ENCODE measurements at places on chromosomes 2 and 18. TPM values are rescaled to one million over a fixed set of nuclear protein-coding genes. Genes with fewer than 3 reads are reported as not detected.

- DNase-seq = peak; percentile 75
Measured at GRCh38 chr18:48446582-48447225, 37.5 kb upstream of the ZBTB7C start.

DNA sequence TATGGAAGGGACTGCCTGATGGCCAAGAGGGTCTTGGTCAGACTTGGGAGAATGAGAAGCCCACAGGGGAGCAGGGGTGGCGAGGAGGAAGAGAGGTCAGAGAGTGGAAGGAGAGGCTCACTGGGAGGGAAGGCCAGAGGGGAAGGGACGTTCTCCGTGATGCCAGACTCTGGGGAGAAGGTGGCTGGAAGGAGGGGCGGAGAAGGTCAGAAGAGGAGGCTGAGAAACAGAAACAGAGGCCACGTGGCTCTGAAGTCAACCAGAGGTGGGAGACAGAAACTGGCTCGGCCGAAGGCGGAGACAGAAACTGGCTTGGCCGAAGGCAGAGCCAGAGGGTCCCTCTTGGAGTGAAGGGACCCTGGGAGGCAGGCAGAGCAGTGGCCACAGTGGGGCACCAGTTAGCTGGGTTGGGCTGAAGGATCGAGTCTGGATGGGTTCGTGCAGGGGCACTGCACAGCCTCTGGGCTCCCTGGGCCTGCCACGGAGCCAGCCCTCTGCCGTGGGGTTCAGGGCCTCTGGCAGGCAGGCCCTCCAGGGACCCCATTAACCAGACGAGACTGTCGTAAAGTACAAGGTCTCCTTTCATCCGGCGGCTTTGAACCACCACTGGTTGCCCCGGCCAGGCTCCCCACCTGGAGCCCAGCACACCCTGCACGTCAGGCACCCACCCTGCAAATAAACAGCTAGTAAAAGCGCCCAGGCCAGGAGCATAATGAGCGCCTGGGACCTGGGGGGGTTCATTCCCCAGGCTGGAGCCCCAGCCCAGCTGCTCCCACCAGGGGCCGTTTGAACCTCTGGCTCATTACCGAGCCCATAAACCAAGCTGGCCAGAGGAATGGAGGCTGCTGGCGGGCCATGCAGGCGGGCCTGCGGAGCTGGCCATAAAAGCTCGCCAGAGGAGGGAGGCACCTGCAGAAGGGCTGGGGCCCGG, 218.8 kb downstream of the DYSF start:
- DNase-seq = no peak

The EPHA4 gene
- 34.4 TPM for total RNA-seq

DNA sequence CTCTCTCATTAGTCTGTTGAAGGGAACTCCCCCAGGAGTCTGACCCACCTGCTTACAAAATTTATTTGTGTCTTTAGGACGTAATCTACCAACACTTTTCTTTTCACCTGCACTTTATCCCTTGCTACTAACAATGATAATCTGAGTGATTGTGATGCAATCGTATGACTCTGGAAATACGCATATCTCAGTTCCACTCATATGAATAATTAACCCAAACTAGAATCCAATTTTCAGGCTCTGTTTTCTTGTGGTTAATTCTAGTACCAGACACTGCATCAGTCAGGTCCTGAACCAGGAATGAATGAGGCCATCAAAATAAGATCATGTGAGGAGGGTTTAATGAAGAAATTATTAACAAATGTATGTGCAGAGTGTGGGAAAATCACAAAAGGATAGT, 158.4 kb upstream of the SRD5A2 start:
- no peak for DNase-seq

The GRB14 gene
- total RNA-seq = 0.55 TPM

DNA sequence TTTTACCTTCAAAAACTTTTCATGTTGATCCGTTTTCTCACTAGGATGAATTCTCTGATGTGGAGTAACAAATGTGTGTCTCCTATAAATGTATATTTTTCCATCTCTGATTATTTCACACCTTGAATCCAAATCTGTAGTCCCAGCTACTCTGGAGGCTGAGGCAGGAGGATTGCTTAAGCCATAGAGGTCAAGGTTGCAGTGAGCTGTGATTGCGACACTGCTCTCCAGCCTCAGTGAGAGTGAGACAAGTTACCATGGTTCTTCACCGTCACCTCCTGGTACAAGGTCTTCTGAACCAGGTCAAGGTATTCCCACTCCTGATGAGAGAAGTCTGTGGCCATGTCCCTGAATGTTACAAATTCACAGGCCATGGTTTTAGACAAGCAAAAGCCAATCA, 15.1 kb downstream of the GMCL1 start:
- no peak for DNase-seq

DNA sequence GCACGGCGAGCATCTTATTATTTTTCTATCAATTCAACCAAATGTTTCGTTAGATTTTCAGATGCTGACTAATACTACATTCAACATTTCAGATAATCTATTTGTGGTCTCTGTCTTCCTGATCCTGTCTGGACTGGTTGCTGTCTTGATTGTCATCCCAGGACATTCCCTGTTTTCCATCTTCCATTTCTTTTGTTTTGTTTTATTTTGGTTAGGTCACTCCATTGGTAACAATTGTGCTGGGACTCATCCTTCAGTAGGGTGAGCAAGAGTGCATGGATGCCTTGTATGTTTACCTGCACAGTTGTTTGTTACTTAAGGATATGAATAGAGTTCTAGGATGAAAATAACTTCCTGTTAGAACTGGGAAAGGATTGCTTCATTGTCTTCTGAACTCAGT, 55.9 kb upstream of the ACYP2 start:
- no peak for DNase-seq

DNA sequence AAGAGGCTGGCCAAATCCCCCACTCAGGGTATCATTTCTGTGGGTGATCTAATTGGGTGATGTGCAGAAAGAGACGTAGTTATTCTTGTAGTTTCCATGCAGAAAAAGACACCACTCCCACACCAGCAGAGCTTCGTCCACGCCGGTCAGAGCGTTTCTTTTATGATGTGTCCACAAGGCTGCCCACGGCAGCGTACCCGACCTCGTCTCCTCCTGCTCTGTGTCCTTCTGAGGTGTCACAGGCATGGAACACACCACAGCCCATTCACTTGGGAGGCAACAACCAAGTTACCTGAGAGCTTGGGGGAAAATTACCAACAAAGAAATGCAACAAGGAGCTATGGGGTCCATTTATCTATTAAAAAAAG, 131.3 kb downstream of the PXDN start:
- DNase-seq = no peak

DNA sequence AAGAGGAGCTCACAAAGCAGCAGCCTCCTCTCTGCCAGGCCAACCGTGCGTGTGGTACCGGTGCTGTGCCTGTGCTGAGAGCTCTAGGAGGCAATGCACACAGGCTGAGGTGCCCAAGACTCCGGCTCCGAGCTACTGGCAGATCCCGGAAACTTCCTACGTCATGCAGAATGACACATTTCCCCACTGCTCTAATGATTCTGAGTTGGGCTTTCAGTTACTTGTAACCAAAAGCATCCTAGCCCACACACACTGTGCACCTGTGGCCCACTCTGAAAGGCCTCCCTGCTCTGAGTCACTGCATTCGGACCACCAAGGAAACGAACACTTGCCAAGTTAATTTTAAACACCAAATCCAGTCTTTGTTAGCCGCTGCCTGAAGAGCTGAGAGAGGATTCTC, 9.3 kb upstream of the RNU4ATAC start:
- no peak for DNase-seq

- no peak for DNase-seq
Measured at GRCh38 chr18:63099848-63100629, 219.5 kb downstream of the BCL2 start.

DNA sequence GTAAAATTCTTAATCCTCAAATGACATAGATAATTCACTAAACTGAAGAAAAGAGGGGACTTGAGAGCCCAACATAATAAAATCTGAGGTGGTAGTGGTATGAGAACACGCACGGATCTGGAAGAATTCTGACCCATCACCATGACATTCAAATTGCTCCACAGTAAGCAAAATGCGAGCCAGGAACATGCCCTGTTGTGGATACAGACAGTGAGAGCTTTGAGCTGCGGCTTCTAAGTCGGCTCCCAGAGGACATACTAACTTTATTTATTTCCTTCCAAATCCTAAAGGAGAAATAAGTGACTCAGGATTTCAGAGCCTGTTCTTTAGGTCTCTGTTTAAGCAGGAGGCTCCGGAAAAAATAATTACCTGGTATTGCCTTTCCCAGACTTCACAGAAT, 143.4 kb upstream of the SMAD7 start:
- no peak for DNase-seq

GRCh38 chr2:121078899-121079298, 206.1 kb downstream of the TFCP2L1 start:
- peak; percentile 32 for DNase-seq

DNA sequence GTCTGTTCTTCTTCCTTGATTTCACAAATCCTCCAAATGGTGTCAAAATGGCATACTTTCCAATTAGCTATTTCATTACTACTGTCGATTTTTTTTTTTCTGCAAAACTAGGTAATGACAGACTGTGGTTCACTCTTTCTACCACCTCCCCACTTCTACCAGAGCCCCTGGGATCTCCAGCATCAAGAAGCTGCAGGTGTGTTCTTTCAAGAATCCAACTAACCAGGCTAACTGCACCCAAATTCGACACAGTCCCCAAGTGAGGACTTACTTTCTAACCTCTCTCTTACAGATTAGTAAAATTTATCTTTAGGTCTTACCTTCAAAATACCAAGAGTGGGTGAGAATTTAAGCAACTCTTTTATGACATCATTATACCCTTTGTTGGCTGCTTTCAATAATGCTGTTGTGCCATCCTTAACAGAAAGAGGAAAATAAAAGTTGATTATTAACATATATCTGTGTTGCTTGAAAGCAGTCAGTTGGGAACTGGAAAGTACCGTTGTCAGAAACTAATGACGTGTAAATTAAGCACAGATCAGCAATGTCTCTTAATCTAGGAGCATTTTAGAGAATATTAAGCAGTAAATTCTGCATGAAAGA, 31.2 kb upstream of the NPC1 start:
- DNase-seq = no peak

GRCh38 chr2:136191041-136191440, 73.1 kb upstream of the CXCR4 start:
- no peak for DNase-seq

- DNase-seq = no peak
Measured at GRCh38 chr18:36153203-36153602, 23.5 kb downstream of the ELP2 start.

The SCYGR2 gene
- not detected for total RNA-seq

- DNase-seq = no peak
Measured at GRCh38 chr2:26970928-26971627, 641 bp downstream of the MAPRE3 start.

The COL4A4 gene
- not detected for total RNA-seq

DNA sequence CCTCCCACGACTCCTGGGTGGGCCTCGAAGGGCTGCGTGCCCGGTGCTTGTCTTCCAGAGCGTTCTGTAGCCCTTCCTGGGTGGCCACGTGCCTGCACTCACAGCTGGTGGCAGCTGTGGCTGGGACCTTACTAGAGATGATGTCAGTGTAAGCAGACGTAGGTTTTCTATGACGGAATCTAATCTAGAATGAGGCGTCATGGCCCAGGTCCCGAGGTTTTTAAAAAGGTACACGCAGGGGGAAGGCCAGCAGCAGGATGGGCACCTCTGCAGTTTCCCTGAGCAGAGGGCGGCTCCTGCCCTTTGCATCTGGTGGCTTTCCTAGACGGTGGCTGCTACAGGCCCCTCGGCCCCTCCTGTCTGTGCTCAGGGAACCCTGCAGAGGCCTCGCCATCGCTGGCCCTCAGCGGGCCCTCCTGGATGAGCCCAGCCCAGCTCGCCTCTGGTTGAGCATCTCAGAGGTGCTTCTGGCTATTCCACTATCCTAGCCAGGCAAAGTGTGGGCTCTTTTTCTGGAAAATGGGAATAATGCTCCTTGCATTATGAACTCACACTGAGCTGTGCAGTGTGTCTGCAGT, 49.6 kb upstream of the PXDN start:
- no peak for DNase-seq

GRCh38 chr2:55973673-55974072, 50.1 kb upstream of the EFEMP1 start:
- DNase-seq = no peak

The SERPINB13 gene
- 0.49 TPM for total RNA-seq

GRCh38 chr2:232672588-232672987, 24.5 kb upstream of the GIGYF2 start:
- no peak for DNase-seq

The RPL37A gene
- 2,535 TPM for total RNA-seq

DNA sequence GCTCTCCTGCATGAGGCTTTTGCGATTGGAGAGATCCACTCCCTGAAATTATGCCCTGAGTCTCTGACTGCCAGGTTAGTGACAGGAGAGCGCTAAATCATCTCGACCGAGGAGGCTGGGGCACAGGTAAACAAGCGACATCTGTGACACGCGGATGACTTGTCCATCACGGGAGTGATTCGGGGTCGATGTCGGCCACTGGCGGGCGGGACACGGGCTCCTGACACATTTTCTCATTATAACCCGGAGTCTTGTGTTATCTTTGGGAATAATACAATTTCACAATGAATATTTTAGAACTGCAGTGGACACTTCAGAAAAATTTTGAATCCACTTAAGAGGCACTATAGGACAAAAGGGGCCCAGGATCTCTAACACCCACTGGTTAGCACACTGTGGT, 29.5 kb upstream of the SLC35G4 start:
- DNase-seq = no peak

- DNase-seq = peak; percentile 21
Measured at GRCh38 chr18:13610555-13611141, 115.7 kb downstream of the FAM210A start.

DNA sequence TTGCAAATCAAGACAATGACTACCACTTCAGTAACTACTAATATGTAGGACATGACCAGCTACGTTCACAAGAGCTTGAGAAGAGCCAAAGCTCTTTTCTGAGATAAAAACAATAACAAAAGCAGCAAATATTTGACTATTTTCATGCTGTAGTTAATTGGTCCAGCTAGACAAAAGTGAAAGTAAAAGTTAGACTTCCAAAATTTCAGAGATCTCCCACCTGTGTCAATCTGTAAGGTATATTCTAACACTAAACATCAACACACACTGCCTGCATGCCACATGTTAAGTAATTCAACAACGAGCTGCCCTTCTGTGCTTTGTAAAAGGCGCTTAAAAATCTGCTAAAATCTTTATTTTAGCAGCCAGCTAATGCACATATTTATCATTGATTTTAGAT, 185.9 kb downstream of the SLC39A10 start:
- DNase-seq = no peak

The NT5C1B gene
- total RNA-seq = not detected

GRCh38 chr2:119682578-119682977, 3.6 kb downstream of the TMEM177 start:
- DNase-seq = no peak

The CIB4 gene
- total RNA-seq = not detected

- DNase-seq = peak; percentile 41
Measured at GRCh38 chr2:101704046-101704466, 6.5 kb downstream of the MAP4K4 start.

GRCh38 chr2:121075006-121075551, 209.9 kb downstream of the TFCP2L1 start:
- DNase-seq = peak; percentile 89

DNA sequence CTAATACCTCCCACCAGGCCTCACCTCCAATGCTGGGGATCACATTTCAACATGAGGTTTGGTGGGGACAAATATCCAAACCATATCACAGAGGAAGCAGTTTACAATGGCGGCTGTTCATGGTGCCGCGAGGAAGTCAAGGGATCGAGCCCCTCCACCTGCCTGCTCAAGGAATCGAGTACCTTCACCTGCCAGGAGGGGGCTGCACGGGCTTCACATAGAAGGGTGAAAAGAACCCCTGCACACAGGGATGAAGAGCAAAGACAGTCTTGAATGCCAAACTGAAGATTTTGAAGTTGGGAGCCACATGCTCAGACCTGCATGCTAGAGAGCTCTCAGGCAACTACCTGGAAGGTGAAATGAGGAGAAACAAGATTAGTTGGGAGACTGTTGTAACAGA, 110.3 kb downstream of the KCNF1 start:
- DNase-seq = no peak

The INHBB gene
- 0.09 TPM for total RNA-seq
